Activated naive CD4-positive, alpha-beta T cell treated with anti-CD3 and anti-CD28 coated beads, Interleukin-2, amount 10 ng/mL, durations not matched to agents 7 days and 5 days (primary cell): ENCODE measurements at places on chromosomes 3 and 15.
A peak's percentile ranks its signal among the peaks of the same experiment; 100 is the strongest.

GRCh38 chr3:142664311-142664710 is 59.5 kb upstream of the TRPC1 start:
- no peaks in the 10 kb centered on the region for H3K27me3 ChIP-seq
- no peaks in the 10 kb centered on the region for H3K4me1 ChIP-seq
- no peak overlapping the region for H3K27ac ChIP-seq
- no peak for DNase-seq
- no peak overlapping the region for H3K4me3 ChIP-seq

DNA sequence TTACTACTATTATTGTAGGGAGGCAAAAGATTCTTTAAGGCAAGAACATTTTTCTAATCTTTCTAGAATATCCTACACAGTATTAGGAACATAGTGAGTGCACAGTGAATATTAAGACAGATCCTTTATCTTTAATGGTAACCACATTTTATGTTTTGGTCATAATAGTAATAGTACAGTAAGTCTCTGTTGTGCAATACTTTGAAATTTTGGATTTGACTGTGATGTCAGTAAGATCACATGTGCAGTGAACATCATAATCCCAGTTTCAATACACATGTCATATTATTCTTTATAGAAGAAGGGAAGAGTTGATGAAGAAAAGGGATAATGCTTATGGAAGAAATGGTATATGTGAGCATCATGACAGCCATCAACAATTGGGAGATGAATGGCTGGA is 10.7 kb downstream of the STT3B start:
- peaks cover 80% of the 10 kb centered on the region for H3K4me1 ChIP-seq
- H3K27ac ChIP-seq: no peak overlapping the region
- no peak overlapping the region for H3K4me3 ChIP-seq
- peaks cover 58% of the 10 kb centered on the region for H3K36me3 ChIP-seq
- DNase-seq: no peak
- H3K27me3 ChIP-seq: no peaks in the 10 kb centered on the region

GRCh38 chr15:98616397-98616796 is 31.9 kb upstream of the IGF1R start:
- H3K27me3 ChIP-seq: peaks cover 26% of the 10 kb centered on the region
- H3K36me3 ChIP-seq: no peaks in the 10 kb centered on the region
- DNase-seq: no peak
- H3K27ac ChIP-seq: no peak overlapping the region

- peaks cover 10% of the 10 kb centered on the region for H3K27me3 ChIP-seq
- no peak overlapping the region for H3K27ac ChIP-seq
- H3K4me3 ChIP-seq: peak overlapping the region; percentile 47
- H3K4me1 ChIP-seq: peaks cover 51% of the 10 kb centered on the region
Observed at GRCh38 chr3:197734667-197735318, 1.9 kb downstream of the RUBCN start.

DNA sequence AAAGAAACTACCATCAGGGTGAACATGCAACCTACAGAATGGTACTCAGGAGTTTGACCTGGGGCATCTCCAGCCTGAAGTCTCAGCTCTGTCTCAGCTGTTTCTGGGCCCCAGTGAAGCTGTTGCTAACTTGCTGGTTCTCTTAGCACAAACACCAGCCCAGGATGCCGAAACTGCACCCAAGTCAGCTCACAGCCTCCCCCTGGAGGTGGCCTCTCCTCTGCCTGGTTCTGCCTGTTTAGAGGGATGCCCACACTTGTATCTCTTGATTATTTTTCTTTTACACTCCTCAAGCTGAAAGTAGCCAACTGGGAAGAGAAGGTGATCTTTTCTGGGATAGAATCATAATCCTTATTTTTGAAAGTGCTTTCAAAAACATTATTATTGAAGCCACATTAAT is 289.0 kb upstream of the RASGRP1 start:
- peak; percentile 44 for DNase-seq
- H3K36me3 ChIP-seq: no peaks in the 10 kb centered on the region
- no peak overlapping the region for H3K27ac ChIP-seq
- no peaks in the 10 kb centered on the region for H3K4me1 ChIP-seq

DNA sequence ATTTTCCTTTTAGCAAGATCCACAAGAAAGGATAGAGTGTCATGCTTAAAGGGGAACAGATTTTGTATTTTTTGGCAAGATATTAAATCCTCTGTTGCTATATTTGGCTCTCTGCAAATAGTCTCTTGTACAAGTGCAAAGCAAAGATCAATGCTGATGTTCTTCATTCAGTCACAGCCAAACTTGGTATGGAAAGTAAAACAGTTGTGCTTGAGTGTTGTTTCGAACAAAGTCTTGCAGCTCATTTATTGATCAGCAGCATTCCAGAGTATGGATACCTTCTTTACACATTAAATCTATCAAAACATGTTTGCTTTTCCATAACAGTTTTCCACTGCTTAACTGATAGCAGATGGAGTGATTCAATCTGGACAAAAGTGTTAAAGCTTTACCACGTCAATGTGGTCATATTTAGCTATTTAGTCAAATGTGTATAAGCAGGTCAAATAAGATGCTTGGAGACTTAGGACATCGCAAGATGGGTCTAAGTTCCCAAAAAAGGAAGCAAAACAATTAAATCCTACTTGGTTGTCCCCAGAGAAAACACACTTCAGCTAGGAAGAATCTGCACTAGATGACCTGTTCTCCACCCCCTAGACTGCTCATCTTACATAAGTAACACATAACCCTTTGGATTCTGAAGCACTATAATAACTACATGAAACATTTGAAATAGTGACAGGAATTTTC is 52.4 kb downstream of the VGLL3 start:
- H3K27me3 ChIP-seq: no peaks in the 10 kb centered on the region
- no peak overlapping the region for H3K27ac ChIP-seq
- H3K36me3 ChIP-seq: no peaks in the 10 kb centered on the region
- DNase-seq: no peak
- H3K4me1 ChIP-seq: no peaks in the 10 kb centered on the region
- no peak overlapping the region for H3K4me3 ChIP-seq

GRCh38 chr3:43017004-43017403 is 37.9 kb downstream of the GASK1A start:
- peaks cover 16% of the 10 kb centered on the region for H3K4me1 ChIP-seq
- H3K27ac ChIP-seq: no peak overlapping the region
- no peak for DNase-seq

- no peak overlapping the region for H3K4me3 ChIP-seq
- no peaks in the 10 kb centered on the region for H3K36me3 ChIP-seq
- H3K4me1 ChIP-seq: no peaks in the 10 kb centered on the region
- no peak overlapping the region for H3K27ac ChIP-seq
- no peak for DNase-seq
- H3K27me3 ChIP-seq: peaks cover 11% of the 10 kb centered on the region
Observed at GRCh38 chr3:190208196-190208595, 87.5 kb upstream of the P3H2 start.

- no peaks in the 10 kb centered on the region for H3K4me1 ChIP-seq
- no peaks in the 10 kb centered on the region for H3K36me3 ChIP-seq
- no peak for DNase-seq
- H3K27ac ChIP-seq: no peak overlapping the region
- H3K4me3 ChIP-seq: no peak overlapping the region
Observed at GRCh38 chr3:66638717-66639116, 137.9 kb upstream of the LRIG1 start.

DNA sequence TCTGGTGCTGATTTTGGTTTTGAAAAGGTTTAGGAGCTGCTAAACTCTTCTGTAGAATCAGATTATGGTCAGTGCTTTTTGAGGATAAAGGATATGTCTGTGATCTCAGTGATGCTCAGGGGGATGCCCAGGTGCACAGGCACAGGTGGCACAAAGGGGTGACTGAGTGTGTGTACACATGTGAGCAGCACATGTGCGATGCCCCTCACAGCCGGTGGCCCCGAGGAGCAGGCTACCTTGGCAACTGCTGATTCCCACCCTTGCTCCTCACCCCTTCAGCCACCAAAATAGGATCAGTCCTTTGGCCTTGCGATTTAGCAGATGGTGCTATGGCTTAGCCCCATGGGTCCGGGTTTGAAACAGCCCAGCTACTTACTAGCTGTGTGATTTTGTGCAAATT is 51.1 kb downstream of the POMGNT2 start:
- peaks cover 32% of the 10 kb centered on the region for H3K27me3 ChIP-seq
- no peaks in the 10 kb centered on the region for H3K36me3 ChIP-seq
- no peak overlapping the region for H3K4me3 ChIP-seq

- H3K27ac ChIP-seq: no peak overlapping the region
- no peak overlapping the region for H3K4me3 ChIP-seq
- no peaks in the 10 kb centered on the region for H3K27me3 ChIP-seq
- H3K36me3 ChIP-seq: no peaks in the 10 kb centered on the region
- no peaks in the 10 kb centered on the region for H3K4me1 ChIP-seq
- DNase-seq: no peak
Observed at GRCh38 chr3:74801924-74802323, 187.5 kb upstream of the CNTN3 start.

- H3K4me1 ChIP-seq: no peaks in the 10 kb centered on the region
- DNase-seq: no peak
- H3K4me3 ChIP-seq: no peak overlapping the region
- H3K27me3 ChIP-seq: no peaks in the 10 kb centered on the region
Observed at GRCh38 chr3:133607816-133608215, 34.3 kb downstream of the CDV3 start.

GRCh38 chr3:78888635-78889034 is 879.2 kb downstream of the ROBO1 start:
- no peak overlapping the region for H3K4me3 ChIP-seq
- no peak overlapping the region for H3K27ac ChIP-seq
- no peaks in the 10 kb centered on the region for H3K36me3 ChIP-seq
- H3K4me1 ChIP-seq: no peaks in the 10 kb centered on the region
- no peaks in the 10 kb centered on the region for H3K27me3 ChIP-seq

DNA sequence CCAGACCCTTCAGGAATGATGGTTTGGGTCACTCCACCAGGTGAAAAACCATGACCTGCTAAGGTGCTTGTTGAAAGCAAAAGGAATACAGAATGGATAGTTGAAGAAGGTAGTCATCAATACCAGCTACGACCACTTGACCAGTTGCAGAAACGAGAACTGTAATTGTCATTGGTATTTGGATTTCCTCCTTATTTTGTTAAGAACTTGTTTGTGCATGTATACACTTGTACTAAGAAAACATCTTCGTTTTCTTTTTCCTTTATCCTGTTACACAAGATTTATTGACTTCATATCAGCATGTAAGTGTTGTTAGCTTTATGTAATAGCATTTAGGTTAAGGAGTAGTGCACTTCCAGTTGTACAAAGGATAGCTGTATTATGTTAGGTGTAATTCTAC is 261.8 kb downstream of the MCTP2 start:
- H3K27me3 ChIP-seq: no peaks in the 10 kb centered on the region
- no peak overlapping the region for H3K4me3 ChIP-seq

- H3K4me1 ChIP-seq: peaks cover 4% of the 10 kb centered on the region
- no peaks in the 10 kb centered on the region for H3K36me3 ChIP-seq
- no peak for DNase-seq
- H3K4me3 ChIP-seq: no peak overlapping the region
Observed at GRCh38 chr3:141851411-141851810, 25.0 kb upstream of the ATP1B3 start.

DNA sequence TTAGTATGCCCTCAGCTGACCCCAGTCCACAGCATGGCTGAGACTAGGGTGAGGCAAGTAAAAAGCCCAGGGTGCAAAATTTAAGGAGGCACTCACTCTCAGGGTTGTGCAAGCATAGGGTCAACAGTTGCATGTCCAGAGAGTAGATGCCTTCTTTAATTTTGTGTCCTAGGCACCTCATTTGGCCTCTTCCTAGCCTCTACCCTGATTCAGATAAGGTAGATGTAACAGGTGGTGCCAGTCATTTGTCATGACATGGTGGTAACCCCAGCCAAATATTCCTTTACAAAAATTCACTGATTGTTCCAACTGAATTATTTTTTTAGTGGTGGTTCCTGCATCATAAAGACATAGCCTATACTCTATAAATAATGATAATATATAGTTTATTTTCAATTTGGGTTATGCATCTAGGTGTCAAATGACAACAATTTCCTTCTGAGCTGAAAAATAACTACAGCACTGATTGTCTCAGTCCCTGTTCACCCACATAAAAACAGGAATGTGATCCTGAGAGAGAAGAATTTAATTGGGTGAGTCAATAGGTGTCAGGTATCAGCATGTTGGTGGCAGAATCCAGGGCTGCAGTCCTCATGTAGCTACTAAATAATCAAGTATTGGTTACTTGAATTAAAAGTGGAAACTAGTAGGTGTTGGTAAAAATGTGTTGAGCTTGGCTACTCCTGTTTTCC is 44.2 kb upstream of the TIPARP start:
- H3K4me1 ChIP-seq: peaks cover 5% of the 10 kb centered on the region
- DNase-seq: no peak
- no peaks in the 10 kb centered on the region for H3K36me3 ChIP-seq
- H3K27me3 ChIP-seq: peaks cover 4% of the 10 kb centered on the region
- H3K27ac ChIP-seq: no peak overlapping the region
- H3K4me3 ChIP-seq: no peak overlapping the region
